ENCODE measurements at places on chromosomes 4 and X. TPM values are rescaled to one million over a fixed set of nuclear protein-coding genes. Genes with fewer than 3 reads are reported as not detected.

Gene FAAH2
- 10.5 TPM for total RNA-seq

Gene VEGFD
- 0.58 TPM for total RNA-seq

Gene CRLF2
- 0.35 TPM for total RNA-seq

Gene IBSP
- total RNA-seq, result not detected

Gene FGF13
- total RNA-seq, result 27.5 TPM

Gene FAM9C
- total RNA-seq, result 0.06 TPM

Gene MFAP3L
- 21.7 TPM for total RNA-seq

Gene GYPE
- 2.2 TPM for total RNA-seq

Gene CWH43
- total RNA-seq, result 12.3 TPM

Gene IGFBP7
- 675 TPM for total RNA-seq

Gene PFKFB1
- 0.70 TPM for total RNA-seq

Gene PF4V1
- total RNA-seq, result not detected

Gene XPNPEP2
- 28.7 TPM for total RNA-seq

Gene EVC
- 80.9 TPM for total RNA-seq

Gene FAM13A
- total RNA-seq, result 53.5 TPM

Gene MID2
- 27.5 TPM for total RNA-seq

Gene MAGIX
- 9.5 TPM for total RNA-seq

Gene NUDT6
- 12.9 TPM for total RNA-seq

Gene TEX13A
- not detected for total RNA-seq

Gene ANOS1
- total RNA-seq, result 7.4 TPM

Gene PRRG1
- 18.2 TPM for total RNA-seq

Gene SH3BP2
- total RNA-seq, result 53.7 TPM

Gene PHKA1
- total RNA-seq, result 6.4 TPM

Gene LDB2
- 225 TPM for total RNA-seq

Gene TLR2
- 13.3 TPM for total RNA-seq

Gene TLR6
- 1.5 TPM for total RNA-seq

Gene ARHGAP10
- 37.7 TPM for total RNA-seq

Gene AFF2
- 6.1 TPM for total RNA-seq

Gene ASMT
- total RNA-seq, result not detected

Gene ALG13
- total RNA-seq, result 69.1 TPM

Gene PARM1
- total RNA-seq, result 34.2 TPM

Gene TEC
- total RNA-seq, result 2.8 TPM

Gene KLKB1
- 0.82 TPM for total RNA-seq

Gene PAGE2B
- total RNA-seq, result 0.70 TPM

Gene TREX2
- 1.6 TPM for total RNA-seq

Gene LINC00632
- 33.0 TPM for total RNA-seq

Gene ASB12
- 5.5 TPM for total RNA-seq

Gene TEX13C
- not detected for total RNA-seq

Gene NDUFC1
- 59.6 TPM for total RNA-seq

Gene CLCN5
- total RNA-seq, result 121 TPM

Gene PNMA6F
- not detected for total RNA-seq

Gene PNMA6A
- total RNA-seq, result 6.7 TPM

Gene SOD3
- 28.8 TPM for total RNA-seq

Gene MAP7D2
- 0.93 TPM for total RNA-seq

Gene GPC3
- total RNA-seq, result 823 TPM

Gene MRPL1
- 26.3 TPM for total RNA-seq

Gene CT45A1
- total RNA-seq, result not detected

Gene ADH1B
- 36.6 TPM for total RNA-seq

Gene NOX1
- total RNA-seq, result not detected

Gene GAB3
- total RNA-seq, result 5.3 TPM

Gene GLUD2
- total RNA-seq, result 2.3 TPM

Gene GPR173
- 13.7 TPM for total RNA-seq

Gene VSIG1
- total RNA-seq, result 0.64 TPM

Data from metanephros (tissue), 2 donors.